Upper lobe of right lung (tissue), 1 donor: ENCODE measurements at places on chromosomes 11 and 22. TPM values are rescaled to one million over a fixed set of nuclear protein-coding genes. Genes with fewer than 3 reads are reported as not detected.

SEZ6L gene
- total RNA-seq, result 0.32 TPM

SYT13 gene
- total RNA-seq, result not detected

NTM gene
- 3.7 TPM for total RNA-seq

ANO1 gene
- total RNA-seq, result 16.8 TPM

FBLN1 gene
- total RNA-seq, result 272 TPM

PKP3 gene
- total RNA-seq, result 40.4 TPM

- DNase-seq, result no peak
Observed at GRCh38 chr22:50082197-50082715, 3.0 kb downstream of the MLC1 start.

DNA sequence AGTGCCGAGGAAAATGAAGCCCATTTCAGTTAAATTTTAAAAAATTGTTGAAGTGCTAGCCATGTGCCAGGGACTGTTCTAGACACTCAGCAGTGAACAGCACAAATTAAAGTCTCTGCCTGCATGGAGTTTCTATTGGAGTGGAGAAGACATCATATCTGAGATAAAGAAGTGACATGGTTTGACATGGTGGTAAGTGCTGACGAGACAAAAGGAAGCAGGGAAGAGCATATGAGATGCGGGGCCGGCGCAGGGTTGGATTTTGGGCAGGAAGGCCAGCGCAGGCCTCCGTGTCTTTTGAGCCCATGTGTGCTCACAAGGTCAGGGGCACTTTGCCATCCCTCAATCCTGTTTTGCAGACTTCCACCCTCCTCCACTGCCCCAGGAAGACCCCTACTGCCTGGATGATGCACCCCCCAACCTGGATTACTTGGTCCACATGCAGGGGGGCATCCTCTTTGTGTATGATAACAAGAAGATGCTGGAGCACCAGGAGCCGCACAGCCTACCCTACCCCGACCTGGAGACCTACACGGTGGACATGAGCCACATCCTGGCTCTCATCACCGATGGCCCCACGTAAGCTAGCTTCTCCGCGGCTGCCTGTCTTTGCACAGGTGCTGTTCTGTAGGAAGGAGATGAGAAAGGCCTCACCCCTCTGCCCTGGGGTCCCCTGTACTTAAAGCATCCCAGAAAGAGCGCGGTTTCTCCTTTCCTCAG is 29.6 kb downstream of the AMPD3 start:
- DNase-seq, result no peak

DNA sequence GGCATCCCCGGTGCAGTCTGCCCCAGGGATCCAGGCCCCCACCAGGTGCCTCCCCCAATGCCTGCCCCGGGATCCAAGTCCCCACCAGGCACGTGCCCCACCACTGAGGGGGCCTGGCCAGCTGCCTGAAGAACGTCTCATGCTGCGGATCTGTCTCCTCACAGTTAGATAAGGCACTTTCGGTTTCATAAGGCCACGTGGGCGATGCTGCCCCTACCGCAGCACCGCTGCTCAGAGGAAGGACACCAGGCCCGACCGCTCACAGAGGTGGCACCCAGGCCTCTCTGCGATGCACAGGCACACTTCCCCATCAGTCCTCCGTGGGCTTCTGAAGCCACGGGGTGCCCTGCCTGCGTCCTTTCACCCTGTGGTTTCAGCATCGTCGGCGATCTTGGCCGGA is 68.1 kb upstream of the BID start:
- DNase-seq, result no peak

DNA sequence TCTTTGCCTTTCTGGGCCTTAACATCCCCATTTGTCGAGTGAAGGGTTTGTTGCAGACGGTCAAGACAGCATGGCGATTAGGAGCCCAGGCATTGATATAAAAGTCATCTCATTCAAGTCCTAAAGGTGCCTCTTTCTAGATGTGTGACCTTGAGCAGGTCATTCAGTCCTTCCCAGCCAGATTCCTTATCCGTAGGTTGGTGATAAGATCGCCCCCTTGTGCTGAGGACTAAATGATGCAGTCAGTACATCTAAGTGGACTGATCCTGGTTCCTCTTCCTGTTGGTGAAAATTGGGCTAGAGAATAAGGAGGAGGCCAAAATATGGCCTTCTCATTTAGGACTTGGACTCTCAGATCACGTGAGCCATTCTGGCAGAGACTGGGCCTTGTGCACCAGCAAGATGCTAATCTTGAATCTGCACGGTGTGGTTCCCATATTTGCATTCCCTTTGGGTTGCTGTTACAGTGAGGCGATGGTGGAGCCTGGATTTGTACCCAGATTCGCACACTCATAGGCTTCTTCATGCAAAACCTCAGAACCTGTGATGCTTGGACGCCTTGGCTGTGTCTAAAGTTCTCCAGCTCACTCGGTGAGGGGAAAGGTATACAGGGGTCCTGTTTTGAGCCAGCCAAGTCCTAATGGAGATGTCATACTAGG is 156.8 kb downstream of the MYO18B start:
- no peak for DNase-seq

DNA sequence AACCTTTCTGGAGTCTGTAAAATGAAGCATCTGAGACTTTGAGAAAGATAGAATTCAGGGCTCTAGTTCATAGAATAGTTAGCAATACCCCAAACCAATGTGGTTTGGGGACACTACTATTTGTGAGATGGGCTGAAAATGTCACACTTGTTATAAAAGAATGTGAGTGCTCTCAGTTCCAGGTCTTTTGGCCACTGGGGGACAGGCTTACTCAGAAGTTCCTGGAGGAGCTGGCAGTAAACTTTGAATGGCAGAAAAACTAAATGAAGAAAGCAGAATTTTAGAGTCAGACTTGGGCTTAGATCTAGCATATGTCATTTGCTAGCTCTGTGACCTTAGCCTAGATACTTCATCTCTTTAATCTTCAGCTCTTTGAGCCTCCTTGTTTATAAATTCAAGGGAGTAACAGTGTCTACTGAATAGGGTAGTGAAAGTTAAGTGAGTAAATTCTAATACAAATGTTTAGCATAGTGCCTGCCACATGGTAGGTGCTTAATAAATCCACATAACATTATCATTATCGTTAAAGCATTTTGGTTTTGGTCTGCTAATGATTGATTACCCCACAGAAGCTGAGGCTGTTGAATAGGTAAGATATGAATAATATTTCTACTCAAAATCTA is 3.7 kb downstream of the LYVE1 start:
- no peak for DNase-seq

GRCh38 chr11:125251214-125251545 is 86.6 kb downstream of the PKNOX2 start:
- no peak for DNase-seq

- DNase-seq, result no peak
Observed at GRCh38 chr11:47899801-47900200, 51.7 kb upstream of the NUP160 start.

DNA sequence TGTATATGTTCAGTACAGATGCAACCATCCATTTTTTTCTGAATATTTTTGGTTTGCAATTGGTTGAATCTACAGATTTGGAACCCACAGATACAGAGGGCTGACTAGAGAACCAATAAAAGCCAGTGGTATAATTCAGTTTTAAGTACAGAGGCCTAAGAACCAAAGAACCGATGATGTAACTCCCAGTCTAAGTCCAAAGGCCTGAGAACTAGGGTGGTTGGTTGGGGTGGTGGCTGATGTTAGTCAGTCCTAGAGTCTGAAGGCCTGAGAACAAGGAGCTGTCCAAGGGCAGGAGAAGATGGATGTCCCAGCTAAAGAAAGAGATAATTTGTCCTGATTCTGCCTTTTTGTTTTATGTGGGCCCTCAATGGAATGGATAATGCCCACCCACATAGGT is 48.7 kb upstream of the LIN7C start:
- no peak for DNase-seq
